ENCODE measurements at places on chromosomes 12 and 14.

DNA sequence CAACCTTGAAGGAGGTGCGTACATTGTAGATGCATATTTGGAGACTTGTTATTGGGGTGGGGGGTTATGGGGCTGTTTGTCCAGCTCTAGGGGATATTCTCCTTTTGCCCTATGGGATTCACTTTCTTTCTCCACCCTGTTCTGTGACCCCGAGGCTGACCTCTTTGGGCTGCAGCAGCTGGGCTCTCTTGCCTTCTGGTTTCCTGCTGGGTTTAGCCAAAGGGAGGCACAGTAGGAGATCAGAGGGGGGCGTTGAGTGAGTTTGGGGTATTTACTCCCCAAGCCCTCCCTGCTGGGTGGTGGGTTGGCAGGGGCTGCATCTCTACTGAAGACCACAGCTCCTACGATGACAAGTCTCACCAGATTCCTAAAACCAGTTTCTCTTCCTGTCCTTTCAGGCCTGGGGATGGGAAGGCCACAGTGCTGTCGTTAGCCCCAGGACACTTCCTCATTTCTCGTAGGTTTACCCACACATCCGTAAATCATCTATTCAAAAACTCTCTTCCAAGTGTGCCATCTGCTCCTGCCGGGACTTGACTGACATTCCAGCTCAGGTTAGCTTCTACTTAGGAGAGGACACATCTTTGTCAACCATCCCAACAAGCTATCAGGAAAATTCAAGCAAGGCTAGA is 127.1 kb downstream of the TMEM30B start:
- no peak for DNase-seq

- no peak for DNase-seq
These were observed 50.1 kb downstream of the TMEM132C start for GRCh38 chr12:128316973-128317526.

- DNase-seq: no peak
These were observed 51.4 kb downstream of the ERH start for GRCh38 chr14:69346710-69347109.

DNA sequence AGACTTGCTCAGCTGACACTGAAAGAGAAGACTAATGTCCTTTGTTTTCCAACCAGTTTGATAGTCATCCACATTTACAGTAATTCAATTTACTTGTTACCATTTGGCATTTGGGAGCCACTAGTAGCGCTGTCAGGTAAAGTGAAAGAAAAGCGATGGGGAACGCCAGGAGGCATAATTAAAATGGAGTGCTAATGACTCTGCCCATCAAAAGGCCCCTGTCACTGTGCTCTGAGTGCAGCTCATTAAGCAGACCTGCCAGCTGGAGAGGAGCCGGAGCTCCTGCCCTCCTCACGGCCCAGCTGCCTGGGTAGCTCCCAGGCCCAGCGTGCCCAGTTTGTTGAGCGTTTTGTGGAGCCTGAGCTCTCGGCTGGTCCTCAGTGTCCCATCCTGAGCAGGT is 463.6 kb upstream of the CCDC196 start:
- DNase-seq: no peak

GRCh38 chr14:63647696-63648410 is 6.2 kb upstream of the WDR89 start:
- no peak for DNase-seq

DNA sequence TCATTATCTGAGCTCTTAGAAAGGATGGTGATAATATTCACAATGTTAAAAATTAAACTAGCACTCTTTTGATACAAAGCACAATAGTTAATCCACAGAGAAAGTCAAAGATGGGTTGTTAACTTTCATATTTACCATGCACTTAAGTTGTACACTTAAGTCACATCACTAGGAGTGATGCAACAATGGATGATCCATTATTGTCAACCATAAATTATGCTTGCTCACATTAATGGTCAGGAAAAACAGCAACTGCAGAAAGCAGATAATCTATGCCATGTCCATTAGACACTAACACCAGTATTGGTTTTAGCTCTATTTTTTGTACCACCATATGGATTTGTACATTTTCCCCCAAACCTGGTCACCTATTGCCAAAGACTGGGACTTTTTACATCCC is 195.5 kb downstream of the FOXA1 start:
- no peak for DNase-seq

DNA sequence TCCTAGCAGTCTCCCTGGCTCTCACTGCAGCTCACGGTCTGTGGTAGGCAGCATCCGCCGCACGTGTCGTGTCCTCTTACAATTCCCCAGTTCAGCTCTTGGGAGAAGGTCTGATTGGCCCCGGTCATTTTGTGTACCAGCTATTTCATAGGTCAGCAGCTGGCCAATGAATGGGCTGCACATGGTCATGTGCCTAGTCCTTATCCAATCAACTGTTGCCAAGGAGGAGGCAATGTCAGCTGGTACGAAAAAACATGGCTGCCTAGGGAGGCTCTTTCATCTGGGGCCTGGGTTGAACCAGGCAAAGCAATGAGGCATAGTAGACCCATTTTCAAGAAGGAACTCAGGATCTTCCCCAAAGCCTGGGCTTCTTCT is 46.1 kb downstream of the RNFT2 start:
- DNase-seq: no peak

- DNase-seq: peak; percentile 96
These were observed 42.4 kb downstream of the OVCH1 start for GRCh38 chr12:29455087-29455486.

GRCh38 chr14:66092206-66092605 is 394.0 kb upstream of the CCDC196 start:
- no peak for DNase-seq

DNA sequence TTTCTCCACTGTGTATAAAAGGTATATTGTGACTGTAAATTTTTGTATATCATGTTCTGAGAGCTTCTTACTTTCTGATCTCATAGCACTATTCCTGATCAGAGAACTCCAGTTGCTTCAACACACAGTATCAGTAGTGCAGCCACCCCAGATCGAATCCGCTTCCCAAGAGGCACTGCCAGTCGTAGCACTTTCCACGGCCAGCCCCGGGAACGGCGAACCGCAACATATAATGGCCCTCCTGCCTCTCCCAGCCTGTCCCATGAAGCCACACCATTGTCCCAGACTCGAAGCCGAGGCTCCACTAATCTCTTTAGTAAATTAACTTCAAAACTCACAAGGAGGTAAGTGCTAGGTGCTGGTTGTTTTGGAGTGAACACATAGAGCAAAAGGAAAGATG is 30.9 kb downstream of the CKB start:
- no peak for DNase-seq

DNA sequence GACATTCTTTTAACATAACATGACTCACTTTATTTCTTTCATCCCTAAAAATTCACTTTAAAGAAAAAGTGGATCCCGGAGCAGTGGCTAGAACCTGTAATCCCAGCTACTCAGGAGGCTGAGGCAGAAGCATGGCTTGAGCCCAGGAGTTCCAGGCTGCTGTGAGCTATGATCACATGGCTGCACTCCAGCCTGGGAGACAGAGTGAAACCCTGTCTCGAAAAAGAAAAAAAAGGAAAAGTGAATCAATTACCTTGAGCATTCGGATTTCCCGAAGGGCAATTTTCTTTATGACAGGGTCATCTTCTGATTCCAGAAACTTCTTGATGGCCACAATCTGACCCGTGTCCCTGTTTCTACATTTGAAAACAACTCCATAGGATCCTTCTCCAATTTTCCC is 1.2 kb downstream of the CDKL1 start:
- DNase-seq: no peak

DNA sequence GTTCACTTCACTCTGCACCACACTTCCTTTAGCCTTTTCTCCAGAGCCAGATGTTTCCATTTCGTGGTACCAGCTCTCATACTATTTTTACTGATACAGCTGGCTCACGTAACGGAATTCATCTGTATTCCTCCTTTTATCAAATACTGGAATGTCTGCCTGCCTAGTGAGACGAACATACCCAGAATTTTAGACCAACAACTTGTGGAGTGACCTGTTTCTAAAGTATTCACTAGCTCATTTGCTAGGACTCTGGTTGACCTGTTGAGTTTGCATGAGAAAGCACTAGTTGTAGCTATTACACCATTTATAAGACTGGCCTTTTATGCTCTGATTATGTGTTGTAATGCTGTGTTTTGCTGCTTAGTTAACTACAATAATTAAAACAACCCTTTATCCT is 22.6 kb downstream of the KCNA5 start:
- no peak for DNase-seq

GRCh38 chr14:73739899-73740617 is 25.9 kb upstream of the PNMA1 start:
- DNase-seq: no peak

DNA sequence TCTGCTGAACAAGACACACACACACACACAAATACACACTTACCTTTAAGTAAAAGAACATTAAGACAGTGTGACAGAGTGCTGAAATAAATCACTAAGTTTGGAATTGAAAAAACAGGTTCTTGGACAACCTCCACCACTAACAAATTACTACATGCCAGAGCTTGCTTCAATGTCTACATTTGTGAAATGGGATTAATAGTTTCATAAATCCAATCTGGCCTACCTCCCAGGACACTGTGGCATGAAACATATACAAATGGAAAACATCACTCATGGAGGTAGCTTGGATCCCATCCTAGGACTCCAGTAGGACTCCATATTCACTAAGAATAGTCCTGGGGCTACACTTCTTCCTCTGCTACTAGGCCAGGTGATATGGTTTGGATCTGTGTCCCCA is 8.2 kb upstream of the CCDC60 start:
- DNase-seq: no peak

Measured in globus pallidus (tissue), 1 donor.